Left kidney (tissue), 8 donors: ENCODE measurements at places on chromosomes 13 and 19.

- no peak for DNase-seq
Observed at GRCh38 chr13:111359237-111359915, 38.9 kb downstream of the TEX29 start.

DNA sequence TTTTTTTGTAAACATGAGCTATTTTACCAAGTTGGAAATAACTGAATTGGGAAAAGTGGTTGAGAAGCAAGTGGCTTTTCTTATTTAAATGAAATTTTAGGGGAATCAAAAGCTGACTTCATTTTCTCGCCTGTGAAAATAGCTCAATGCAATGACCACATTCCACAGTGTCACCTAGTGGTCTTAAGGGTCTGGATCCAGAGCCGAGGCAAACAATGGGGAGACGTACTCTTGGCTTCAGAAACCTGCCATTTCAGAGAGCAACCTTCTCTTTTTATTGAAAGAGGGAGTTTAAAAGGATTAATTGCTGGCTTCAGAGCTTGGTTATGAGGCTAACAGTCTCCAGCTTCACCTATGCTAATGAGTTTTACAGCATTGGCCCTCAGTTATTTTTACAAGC lies 39.7 kb upstream of the RXFP2 start:
- DNase-seq: peak; percentile 15

DNA sequence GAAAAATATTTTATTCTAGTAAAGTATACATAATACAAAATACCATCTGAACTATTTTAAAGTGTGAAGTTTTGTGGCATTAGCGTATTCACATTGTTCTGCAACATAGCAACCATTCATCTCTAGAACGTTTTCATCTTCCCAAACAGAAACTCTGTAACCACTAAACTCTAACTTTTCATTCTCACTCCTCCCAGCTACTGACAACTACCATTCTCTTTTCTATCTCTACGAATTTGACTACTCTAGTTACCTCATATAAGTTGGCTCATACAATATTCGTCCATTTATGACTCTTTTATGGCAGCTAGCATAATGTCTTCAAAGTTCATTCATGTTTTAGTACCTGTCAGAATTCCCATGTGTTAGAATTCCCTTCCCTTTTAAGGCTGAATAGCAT lies 150.5 kb upstream of the MIR17HG start:
- no peak for DNase-seq

- DNase-seq: no peak
Observed at GRCh38 chr13:75947448-75947847, 311.3 kb downstream of the LMO7 start.

- DNase-seq: no peak
Observed at GRCh38 chr13:35917942-35918645, 213.1 kb downstream of the DCLK1 start.

GRCh38 chr19:50263176-50263575 lies 59.8 kb downstream of the MYH14 start:
- DNase-seq: no peak

GRCh38 chr19:51354742-51355148 lies 11.4 kb downstream of the ETFB start:
- peak; percentile 63 for DNase-seq

- DNase-seq: no peak
Observed at GRCh38 chr19:45115809-45116615, 23.0 kb downstream of the PPP1R37 start.

- DNase-seq: no peak
Observed at GRCh38 chr13:74987124-74987690, 494.8 kb downstream of the TBC1D4 start.

DNA sequence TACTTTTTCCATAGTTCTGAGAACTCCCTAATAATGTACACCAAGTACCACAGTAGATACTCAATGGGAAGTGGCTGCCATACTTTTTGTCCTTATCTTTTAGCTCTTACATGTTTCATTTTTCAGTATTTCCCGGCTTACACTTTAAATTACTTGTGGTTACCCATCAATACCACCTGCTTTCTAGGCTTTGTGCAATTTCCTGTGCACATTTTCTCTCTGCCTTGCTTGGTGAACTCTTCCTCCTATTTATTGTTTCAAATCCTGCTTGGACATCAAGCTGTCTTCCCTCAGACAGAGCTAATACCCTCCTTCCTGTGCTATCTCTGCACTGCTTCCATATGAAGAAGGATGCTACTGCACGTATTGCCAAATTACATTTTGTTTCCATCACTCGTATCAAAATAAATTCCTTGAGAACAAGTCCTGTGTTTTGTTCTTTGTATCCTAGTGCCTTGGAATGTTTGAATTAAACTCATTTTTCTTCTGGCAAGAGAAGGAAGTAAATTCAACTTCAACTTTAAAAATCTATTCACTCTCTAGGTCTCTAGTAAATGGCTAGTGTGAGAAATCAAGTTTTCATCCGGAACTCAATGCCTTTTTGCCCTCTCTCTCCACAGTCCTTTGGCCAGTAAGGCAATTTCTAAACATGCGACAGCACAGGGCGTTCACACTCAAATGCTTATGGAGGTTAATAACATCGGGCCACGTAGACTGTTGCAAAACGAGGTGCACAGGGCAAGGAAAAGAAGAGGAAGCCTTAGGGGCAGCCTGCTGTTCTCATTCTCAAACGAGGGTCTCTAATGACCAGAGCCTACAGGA lies 5.6 kb downstream of the ZAR1L start:
- DNase-seq: no peak

DNA sequence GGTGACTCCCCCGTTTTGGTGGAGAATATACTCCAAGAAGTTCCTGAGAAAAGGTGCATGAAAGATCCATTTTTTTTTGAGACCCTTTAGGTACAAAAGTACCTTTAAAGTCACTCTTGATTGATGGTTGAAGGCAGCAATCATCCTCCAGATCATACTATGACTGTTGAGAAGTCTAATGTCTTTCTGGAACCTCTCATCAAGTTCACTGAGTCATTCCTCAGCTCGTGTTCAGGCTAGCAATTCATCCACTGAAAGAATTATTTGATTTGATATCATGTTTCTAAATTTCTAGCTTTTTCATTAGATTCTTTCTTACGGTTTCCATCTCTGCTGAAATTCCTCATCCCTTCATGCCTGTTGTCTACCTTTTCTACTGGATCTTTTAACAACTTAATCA lies 65.1 kb upstream of the GJB6 start:
- no peak for DNase-seq
